ENCODE measurements at places on chromosomes 16 and 17. TPM values are rescaled to one million over a fixed set of nuclear protein-coding genes. Genes with fewer than 3 reads are reported as not detected.

GRCh38 chr16:10827691-10828341 is 9.2 kb upstream of the TVP23A start:
- no peaks in the 10 kb centered on the region for H3K36me3 ChIP-seq
- H3K27ac ChIP-seq = peak overlapping the region; percentile 91
- DNase-seq = peak; percentile 57
- H3K4me1 ChIP-seq = no peaks in the 10 kb centered on the region

- H3K4me1 ChIP-seq = no peaks in the 10 kb centered on the region
- no peak for DNase-seq
- no peak overlapping the region for H3K27ac ChIP-seq
- no peaks in the 10 kb centered on the region for H3K27me3 ChIP-seq
- no peak overlapping the region for H3K4me3 ChIP-seq
- no peaks in the 10 kb centered on the region for H3K36me3 ChIP-seq
These were observed 1972.6 kb downstream of the TP53TG3F start for GRCh38 chr16:35431829-35432663.

DNA sequence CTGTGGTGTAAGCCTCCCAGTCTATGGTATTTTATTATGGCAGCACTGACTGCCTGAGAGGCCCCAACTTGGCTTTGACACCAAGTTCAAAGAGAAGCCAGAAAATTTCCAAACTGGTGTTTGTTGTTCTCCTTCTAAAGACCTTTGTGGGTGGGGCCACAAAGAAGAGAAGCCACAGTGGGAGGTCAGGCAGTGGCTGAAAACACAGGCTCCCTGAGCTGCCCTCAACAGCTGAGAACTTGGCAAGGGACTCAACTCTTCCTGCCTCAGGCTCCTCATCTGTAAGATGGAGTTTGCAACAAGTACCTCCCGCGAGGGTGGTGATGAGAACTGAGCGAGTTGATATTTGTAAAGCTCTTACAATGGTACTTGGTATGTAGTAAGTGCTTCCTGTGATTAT is 18.2 kb downstream of the CES5A start:
- no peak overlapping the region for H3K27ac ChIP-seq
- H3K4me3 ChIP-seq = no peak overlapping the region
- no peaks in the 10 kb centered on the region for H3K27me3 ChIP-seq
- H3K4me1 ChIP-seq = no peaks in the 10 kb centered on the region
- DNase-seq = no peak

The KLHDC4 gene
- 64.5 TPM for total RNA-seq

DNA sequence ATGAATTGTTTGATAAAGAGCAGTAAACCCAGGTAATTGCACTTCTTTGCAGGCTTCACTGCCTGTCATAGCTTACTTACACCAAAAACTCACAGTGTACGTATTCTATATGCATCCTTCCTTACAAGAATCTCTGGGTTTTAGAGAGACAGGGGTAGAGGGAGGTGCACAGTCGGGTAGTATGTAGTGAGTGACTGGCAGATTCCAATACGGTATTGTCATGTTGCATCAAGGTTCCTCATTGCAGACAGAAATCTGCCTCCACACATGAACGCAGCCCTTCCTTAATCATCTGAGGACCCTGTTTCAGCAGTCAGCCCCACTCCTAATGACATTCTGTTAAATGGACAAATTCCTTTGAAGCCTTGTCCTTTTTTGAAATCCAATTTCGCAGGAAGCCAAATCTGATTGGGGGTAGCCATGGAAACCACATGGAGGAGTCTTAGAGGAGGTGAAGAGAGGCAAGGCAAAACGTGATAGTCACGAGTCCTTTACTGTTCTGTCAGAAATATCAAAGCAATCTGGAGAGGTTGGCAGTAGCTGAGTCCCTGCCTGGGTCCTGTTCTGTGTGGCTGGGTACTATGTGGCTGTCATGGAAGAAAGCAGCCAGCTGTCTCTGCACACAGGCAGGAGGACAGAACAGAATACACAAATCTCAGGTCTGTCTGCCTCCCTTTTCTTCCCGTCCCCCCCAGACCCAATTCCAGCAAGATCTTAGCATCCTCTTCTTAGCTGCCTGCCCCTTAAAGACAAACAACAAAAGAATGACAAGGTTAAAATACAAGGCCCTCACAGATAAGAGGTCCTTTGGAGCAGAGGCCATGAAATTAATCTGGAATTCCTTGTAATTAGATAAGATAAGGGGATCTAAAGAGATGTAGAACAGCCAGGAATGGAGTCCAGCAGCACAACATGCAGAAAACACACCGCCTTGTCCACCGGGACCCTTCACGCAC is 3.1 kb upstream of the SKAP1 start:
- no peaks in the 10 kb centered on the region for H3K36me3 ChIP-seq
- H3K27me3 ChIP-seq = no peaks in the 10 kb centered on the region
- DNase-seq = no peak
- H3K27ac ChIP-seq = no peak overlapping the region

DNA sequence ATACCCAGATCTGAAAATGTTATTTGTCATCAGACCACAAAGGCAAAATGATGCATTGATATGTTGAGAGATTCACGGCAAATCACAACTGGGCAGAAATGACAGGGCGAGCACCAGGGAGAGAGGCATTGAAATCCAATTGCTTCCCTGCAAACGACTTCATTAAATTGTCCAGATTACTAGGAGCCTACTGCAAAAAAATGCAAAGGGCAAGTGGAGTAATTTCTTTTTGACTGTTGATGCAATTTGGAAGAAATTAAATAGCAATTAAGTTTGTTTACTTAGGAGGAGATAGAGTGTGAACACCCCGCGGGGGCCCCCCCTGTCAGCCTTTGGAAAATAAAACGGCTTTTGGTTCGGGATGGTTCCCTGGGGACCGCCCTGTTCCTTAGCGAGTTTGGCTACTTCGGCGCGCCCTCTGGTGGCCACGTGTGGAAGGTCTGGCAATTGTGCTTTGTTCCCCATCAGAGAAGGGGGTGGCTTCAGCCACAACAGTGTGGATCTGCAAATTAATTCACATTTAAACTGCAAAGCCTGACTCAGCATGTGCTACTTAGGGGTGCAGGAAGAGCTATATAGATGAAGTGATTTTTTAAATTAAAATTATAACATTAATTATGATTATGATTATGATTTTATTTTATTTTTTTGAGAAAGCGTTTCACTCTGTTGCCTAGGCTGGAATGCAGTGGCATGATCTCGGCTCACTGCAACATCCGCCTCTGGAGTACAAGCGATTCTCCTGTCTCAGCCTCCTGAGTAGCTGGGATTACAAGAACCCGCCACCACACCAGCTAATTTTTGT is 14.5 kb upstream of the TMC7 start:
- H3K27me3 ChIP-seq = no peaks in the 10 kb centered on the region
- no peaks in the 10 kb centered on the region for H3K36me3 ChIP-seq
- H3K27ac ChIP-seq = no peak overlapping the region
- H3K4me1 ChIP-seq = no peaks in the 10 kb centered on the region

Data from Peyer's patch (tissue), 4 donors.